Right ventricle myocardium inferior (tissue), 1 donor: ENCODE measurements at places on chromosomes 3 and 15. TPM values are rescaled to one million over a fixed set of nuclear protein-coding genes. Genes with fewer than 3 reads are reported as not detected.
A peak's percentile ranks its signal among the peaks of the same experiment; 100 is the strongest.

DNA sequence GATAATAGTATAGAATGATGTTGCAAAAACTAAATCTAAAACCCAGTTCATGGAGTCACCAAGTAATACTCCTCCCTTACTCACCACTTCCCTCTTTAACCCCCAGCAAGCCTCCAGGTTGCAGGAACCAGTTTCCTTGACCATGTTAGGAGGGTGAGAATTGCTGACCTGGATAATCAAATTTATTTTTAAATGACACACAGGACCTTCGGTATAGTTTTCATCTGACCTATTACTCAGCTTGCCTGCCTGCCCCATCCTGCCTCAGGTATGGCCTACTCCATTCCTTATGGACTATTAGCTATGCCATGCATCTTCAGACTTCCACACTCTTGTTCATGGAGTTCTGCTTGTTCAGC lies 883 bp downstream of the RTP4 start:
- DNase-seq, result no peak

- no peak for DNase-seq
These were observed 213.6 kb downstream of the MEIS2 start for GRCh38 chr15:36886701-36887100.

GRCh38 chr3:152258448-152259393 lies 10.0 kb upstream of the MBNL1 start:
- peak; percentile 60 for DNase-seq

DNA sequence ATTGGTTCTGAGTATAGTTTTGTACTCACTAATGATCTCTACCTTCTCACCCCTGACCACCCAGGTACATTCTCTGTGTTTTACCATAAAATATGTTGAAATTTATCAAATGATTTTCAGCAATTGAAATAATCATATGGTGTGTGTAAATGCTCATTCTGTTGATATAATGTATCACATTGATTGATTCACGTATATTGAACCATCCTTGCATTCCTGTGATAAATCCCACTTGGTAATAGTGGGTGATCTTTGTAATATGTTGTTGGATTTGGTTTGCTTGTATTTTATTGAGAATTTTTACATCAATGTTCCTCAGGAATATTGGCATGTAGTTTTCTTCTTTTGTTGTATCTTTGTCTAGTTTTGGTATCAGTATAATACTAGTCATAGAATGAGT lies 1497.6 kb downstream of the OTOL1 start:
- DNase-seq, result no peak

GRCh38 chr3:196203846-196204245 lies 7.4 kb downstream of the ZDHHC19 start:
- DNase-seq, result no peak

GRCh38 chr3:22536541-22536940 lies 666.6 kb upstream of the UBE2E2 start:
- DNase-seq, result no peak

DNA sequence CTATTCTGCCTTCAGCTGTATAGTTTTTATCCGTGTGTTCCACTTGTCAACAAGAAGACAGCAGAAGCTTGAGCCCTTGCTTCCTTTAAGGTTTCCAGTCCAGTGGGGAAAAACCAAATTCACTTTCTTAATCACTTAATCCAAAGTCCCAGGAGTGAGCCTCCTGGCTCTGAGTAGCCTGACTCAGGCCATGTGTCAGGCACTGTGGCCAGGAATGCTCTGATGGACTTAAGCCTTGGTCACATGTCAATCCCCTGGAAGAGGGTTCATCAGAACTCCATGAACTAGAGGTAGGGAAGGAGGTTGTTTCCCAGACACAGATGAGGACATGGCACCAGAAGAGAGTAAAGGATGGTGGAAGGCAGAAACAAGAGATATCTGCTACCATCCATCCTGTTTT lies 8.8 kb downstream of the VIPR1 start:
- DNase-seq, result no peak

GRCh38 chr3:72035606-72036005 lies 250.7 kb upstream of the PROK2 start:
- no peak for DNase-seq

- DNase-seq, result no peak
These were observed 4.2 kb upstream of the CCR2 start for GRCh38 chr3:46349484-46350261.

DNA sequence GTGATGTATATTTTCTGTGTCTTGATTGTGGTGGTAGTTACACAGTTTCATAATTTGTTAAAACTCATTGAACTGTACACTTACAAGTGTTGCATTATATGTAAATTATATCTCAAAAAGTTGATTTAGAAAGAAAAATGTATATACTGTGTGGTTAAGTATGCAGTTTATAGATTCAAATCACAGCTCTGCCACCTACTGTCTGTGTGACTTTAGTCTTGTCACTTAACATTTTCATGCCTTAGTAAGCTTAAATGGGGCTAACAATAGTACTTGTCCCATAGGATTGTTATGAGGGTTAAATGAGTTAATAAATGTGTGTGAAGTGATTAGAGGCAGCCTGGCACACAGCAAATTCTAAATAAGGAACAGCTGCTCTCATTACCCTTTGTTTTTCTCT lies 120.9 kb upstream of the P2RY1 start:
- DNase-seq, result no peak

GRCh38 chr15:85826756-85827515 lies 32.2 kb upstream of the KLHL25 start:
- no peak for DNase-seq

DNA sequence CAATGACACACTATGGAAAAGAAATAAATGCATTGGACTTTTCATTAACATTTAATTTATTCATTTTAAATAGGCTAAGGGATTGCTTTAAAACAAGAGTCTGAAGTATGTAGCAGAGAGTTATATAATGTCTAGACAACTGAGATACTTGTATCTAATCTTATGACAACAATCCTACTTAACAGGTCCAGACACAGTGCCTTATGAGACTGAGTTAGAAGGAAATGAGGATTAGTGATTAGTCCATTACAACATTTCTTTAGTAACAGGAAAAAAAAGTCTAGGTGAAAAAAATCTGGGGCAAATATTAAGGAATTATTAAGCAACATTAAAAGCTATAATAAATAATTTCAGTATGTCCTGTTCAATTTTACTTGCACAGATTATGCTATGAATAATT lies 140.6 kb downstream of the MEIS2 start:
- DNase-seq, result no peak

DNA sequence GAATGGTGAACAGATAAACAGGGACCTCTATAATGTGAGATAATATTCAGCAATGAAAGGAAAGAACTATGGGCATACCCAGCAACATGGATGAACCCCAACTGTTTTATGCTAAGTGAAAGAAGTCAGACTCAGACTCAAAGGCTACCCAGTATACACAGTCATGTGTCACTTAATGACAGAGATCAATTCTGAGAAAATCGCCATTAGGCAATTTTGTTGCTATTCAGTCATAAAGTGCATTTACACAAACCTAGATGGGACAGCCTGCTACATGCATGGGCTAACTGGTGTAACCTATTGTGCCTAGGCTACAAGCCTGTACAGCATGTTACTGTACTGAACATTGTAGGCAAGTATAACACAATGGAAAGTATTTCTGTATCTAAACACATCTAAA lies 76.5 kb downstream of the B3GNT5 start:
- no peak for DNase-seq

DNA sequence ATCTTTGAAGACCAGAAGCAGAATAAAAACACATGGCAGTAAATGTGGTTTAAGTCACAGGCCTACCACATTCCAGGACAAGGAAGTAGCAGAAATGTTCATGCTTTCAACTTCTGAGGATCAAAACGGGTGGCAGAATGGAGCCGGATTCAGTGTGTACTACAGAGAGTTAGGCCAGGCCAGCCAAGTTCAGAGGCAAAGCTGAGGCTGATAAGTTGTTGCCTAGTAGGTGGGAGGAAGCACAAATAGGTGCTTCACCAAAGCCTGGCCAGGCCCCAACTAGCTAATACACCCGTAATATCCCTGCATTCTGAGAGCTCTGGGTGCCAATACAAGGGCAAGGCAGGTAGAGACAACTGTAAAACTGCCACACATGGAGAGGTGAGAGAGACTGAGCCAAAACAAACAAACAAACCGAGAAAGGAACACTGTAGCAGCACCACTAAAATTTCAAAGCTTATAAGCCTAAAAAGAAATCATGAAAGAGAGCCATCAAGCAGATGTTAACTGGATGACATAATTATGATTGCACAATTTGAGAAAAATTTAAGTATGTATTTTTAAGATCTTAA lies 156.4 kb upstream of the CBLB start:
- DNase-seq, result peak; percentile 68

DNA sequence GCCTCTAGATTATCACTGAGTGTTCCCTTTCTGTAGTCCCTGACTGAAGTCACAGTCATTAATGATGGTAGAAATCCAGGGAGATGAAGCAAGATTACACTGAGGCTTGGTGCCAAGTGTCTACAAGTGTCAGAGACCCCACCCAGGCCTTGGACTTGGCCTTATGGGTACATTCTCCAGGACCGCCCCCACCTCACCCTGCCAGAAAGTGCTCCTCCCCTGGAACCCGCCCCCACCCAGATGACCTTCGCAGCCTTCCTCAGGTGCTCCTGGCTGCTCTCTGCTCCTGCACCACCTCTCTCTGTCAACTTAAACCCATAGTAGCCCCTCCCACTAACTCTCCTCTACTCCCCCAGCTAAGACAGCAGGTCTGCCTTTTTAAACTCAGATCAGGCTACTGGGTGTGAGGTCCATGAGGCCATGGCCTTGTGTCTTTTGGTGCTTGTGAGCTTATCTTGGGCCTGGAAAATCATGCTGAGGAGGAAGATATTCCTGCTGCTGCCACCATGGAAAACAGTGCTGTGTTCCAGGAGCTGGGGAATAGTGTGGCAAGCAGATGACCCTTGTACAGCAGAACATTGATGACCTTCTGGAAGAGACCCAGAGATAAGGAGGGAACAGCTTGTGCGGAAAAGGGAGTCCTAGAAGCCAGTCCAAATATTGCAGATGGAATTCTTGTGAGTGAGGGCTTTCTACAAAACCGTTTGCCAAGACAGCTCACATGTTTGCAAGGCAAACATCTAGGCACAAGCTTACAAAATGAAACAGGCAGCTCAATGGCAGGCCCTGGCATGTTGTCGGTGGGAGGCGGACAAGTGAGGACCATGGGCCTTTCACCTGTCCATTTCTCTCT lies 40.3 kb upstream of the NDUFB4 start:
- DNase-seq, result peak; percentile 68

DNA sequence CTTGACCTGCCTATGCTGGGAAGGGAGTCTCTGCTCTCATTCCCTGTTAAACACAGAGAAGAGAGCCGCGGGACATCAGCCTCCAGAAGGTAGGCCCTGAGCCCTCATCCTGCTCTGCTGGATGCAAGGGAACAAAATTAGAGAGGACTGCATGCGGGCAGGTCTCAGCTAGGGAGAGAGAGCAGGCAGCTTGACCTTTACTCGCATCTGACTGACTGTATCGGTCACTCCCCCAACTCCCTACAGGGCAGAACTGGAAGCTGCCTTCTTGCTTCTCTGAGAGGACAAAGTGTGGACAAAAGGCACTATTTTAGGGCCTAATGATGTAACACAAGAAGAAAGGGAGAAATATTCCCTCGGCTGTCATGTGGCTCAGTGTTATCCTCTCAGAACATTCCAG lies 38.7 kb upstream of the ATOSA start:
- DNase-seq, result no peak

DNA sequence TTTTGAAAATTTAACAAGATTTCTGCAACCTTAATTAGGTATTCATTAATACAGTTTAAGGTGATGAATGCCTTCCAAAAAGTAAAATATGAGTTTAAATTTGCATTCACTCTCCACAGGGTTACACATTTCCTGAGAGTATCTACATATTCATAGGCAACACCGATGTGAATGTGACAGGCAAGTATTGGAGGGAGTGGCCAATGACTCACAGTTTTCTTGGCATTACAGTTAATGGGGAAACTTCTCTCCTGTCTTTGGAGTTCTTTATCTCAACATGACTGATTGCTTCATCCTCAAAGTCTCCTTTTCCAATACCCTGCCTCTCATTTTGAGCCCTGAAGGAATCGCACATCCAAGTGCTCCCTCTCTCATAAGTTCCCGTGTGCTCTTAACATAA lies 181.9 kb upstream of the CHL1 start:
- DNase-seq, result no peak

DNA sequence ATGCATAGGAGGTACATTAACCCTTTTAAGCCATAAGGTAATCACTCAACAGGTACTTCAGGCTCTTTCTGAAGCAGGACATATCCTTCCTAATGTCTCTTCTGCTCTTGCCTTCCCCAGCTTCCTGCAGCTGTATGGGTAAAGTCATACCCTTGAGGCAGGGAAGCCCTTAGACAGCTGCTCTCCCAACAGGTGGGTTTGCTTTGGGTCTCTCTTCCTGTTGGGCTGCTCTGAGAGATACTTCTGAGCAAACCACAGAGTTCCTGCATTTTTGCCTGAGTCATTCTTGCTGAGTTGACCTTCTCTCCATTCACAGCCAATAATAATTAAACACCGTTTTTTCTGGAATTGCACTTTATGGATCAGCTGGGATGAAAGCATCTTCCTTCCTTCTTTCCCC lies 2.0 kb upstream of the TRAT1 start:
- DNase-seq, result no peak

DNA sequence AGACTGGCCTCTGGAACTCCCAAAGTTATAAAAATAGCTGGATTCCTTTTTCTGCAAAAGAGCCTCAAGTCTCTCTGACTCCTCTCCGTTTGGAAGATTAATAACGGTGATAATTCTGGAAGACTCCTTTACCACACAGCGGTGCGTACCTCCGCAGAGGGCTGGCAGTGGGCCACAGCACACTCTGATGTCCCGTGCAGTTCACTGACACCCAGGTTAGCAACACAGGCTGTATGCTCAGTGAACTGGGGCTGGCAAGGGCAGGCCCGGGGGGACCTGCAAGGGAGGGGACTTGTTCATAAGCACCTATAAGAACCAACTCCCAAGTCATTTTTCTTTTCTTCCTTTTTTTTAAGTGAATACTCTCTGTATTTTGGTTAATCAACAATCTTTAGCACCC lies 120.3 kb upstream of the TJP1 start:
- no peak for DNase-seq

DNA sequence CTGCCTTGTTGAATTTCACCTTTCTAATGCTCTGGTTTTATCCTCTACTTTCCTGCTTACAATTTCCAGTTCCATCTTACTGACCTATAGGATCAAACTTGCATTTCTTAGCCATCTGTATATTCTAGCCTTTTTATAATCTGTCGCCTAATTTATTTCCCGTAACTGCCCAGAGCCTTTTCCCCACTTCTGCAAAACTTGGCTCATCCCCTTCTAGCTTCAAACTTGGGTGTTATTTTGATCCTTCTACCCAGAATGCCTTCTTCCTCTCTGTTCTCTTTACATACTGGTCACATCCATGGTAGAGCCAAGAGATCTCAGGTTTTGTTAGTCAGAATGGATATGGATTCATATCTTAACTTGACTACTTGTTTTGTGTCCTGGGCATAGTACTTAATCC lies 2.6 kb downstream of the SACM1L start:
- DNase-seq, result no peak

Gene COX5A
- total RNA-seq, result 1,490 TPM

Gene UBE2Q2
- total RNA-seq, result 24.8 TPM

Gene PYDC2
- total RNA-seq, result not detected

Gene TCAIM
- total RNA-seq, result 32.8 TPM

Gene PLSCR5
- total RNA-seq, result not detected

Gene SLC24A5
- not detected for total RNA-seq

Gene ACTRT3
- total RNA-seq, result 0.84 TPM

Gene GABRB3
- 2.2 TPM for total RNA-seq

Gene CPLX3
- 2.8 TPM for total RNA-seq

Gene FANCD2OS
- total RNA-seq, result not detected

Gene TMOD3
- total RNA-seq, result 19.2 TPM

Gene SEMA3B
- 19.8 TPM for total RNA-seq

Gene SPRED1
- total RNA-seq, result 9.9 TPM

Gene TRANK1
- total RNA-seq, result 5.7 TPM

Gene UBE2E2
- total RNA-seq, result 40.0 TPM

Gene CLDN11
- total RNA-seq, result 2.7 TPM
